Effector memory CD4-positive, alpha-beta T cell (primary cell): ENCODE measurements at places on chromosomes 5 and 9.

- DNase-seq = no peak
These were observed 43.3 kb upstream of the CEP72 start for GRCh38 chr5:568809-569208.

DNA sequence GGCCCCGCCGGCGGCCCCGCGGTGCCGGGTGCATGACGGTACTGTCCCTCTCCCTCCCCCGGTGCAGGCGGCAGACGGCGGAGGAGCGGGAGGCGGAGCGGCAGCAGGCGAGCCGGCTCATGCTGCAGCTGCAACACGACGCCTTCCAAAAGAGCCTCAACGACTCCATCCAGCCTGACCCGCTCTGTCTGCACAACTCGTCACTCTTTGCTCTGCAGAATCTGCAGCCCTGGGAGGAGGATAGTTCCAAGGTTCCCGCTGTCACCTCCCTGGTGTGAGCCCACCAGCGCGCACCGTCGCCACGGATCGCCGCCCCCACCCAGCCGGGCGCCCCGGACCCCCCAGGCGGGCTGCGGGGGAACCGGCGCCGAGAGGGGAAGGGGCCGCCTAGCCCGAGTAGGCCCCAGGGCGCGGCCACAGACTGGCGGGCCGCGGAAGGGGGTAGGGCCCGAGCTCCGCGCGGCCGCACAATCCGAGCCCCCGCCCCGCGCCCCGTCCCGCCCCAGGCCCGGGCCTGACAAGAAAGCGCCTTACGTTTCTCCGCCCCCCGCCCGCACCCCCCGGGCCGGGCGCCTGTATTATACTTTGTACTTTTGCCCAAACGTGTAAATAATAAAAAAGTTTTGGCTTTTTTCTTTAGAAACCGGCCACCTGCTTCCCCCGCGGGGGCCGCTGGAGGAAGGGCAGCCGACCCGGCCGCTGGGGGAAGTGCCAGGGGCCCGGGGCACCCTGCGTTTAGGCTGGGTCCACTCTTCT is 2.5 kb downstream of the TLX3 start:
- no peak for DNase-seq

GRCh38 chr5:95935553-95936100 is 26.0 kb downstream of the ELL2 start:
- DNase-seq = no peak

DNA sequence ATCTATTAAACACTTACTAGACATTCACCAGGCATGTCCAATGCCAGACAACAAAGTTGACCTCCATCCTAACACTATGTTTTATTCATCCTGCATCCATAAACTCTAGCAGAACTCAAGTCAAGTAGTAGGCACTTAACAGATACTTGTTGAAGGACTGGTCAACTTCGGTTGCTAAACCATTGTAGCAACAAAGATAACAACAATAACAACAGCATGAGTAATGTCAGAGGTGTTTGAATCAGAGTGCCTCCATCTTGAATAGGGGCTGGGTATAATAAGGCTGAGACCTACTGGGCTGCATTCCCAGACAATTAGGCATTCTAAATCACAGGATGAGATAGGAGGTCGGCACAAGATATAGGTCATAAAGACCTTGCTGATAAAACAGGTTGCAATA is 180.5 kb upstream of the ZNF462 start:
- no peak for DNase-seq

DNA sequence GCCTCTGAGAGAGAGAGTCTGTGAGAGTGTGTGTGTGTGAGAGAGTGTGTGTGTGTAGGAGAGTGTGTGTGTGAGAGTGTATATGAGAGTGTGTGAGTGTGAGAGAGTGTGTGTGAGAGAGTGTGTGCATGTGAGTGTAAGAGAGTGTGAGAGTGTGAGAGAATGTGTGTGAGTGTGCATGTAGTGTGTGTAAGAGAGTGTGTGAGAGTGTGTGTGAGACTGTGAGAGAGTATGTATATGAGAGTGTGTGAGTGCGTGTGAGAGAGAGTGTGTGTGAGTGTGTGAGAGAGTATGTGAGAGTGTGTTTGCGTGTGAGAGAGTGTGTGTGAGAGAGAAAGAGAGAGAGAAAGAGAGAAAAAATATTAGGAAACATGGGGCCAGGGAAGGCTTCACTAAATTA is 588.3 kb upstream of the SGCD start:
- DNase-seq = no peak

DNA sequence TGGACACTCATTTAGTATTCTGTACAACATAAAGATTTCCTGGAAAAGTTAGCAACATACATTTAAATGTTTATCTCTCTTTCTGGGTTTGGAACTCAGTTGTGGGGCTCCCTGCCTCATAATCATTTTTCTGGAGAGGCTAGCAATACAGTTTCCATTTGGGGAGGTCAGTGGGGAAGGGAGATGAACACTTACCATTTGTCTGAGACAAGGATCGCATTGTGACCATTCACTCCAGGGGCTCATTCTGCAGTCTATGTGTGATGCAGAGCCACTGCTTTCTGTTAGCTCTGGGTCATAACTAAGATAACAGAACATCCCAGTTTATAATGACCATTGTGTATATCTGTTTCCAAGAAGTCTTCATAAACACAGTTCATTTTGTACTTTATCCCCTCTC is 22.4 kb downstream of the C9 start:
- no peak for DNase-seq

GRCh38 chr5:107900721-107901120 is 230.0 kb upstream of the EFNA5 start:
- DNase-seq = no peak

- DNase-seq = no peak
These were observed 154.0 kb downstream of the OLFM1 start for GRCh38 chr9:135241381-135242048.

GRCh38 chr9:120330031-120330430 is 249.9 kb downstream of the CDK5RAP2 start:
- no peak for DNase-seq

DNA sequence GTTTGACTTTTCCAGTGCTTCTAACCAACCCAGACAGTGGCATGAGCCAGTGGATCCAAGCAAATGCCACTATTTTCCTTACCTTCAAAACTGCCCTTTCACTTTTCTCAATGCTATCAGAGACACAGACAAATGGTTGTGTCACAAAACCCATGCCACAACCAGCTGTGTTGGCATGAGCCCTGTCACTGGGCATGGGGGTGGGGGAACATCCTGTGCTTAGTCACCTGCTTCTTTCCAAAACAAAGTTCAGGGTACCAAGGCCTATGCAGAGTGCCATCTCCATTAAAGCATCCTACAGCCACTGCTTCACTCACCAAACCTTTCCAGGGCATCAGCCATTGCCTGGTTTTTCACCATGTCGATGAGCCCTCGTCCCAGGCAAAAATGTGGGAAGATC is 30.1 kb downstream of the NIPSNAP3B start:
- no peak for DNase-seq

DNA sequence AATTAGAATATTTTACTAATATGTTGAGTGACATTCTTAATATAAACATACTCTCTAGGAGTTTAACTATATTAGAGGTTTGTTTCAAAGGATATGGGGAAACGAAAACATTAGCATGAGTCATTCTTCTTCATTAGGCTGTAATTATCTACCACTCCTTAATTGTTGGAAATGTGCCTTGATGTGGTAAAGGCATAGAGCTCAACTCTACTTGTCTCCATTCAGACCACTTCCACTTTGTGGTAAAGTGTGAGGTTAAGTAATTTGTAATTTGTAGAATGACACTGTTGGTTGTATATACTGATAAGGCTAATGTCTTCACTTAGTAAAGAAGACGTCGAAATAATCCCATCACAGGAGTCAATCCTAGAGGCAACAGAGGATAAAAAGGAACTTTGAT is 58.1 kb downstream of the HAPLN1 start:
- no peak for DNase-seq

DNA sequence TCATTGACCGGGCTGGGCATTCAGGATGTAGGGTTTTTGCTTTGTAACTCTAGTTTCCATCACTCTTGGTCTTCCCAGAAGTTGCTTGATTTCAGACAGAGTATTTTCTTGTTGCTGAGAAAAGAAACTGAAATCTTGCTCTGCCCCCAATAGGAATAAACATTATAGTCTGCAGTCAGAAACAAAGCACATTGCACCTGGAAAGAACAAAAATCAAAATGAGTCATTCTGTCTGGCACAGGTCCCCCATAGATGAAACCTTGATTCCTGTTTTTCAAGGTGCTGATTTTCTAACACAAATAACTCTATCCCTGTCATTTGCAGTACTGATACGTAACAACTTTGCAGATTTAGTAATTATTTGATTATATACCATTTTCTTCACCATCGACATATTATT is 232.1 kb downstream of the FBXO4 start:
- no peak for DNase-seq

DNA sequence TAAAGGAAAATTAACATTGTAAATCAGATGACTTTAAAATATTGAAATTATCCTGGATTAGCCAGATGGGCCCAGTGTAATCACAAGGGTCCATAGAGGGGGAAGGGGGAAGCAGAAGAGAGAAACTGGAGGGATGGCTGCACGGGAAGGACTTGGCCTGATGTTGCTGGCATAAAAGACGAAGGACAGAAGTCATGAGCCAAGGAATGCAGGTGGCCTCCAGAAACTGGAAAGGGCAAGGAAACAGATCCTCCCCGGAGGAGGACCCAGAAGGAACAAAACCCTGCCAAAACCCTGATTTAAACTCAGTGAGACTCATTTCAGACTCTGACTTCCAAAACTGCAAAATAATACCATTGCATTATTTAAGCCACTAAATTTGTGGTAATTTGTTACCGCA is 100.2 kb downstream of the ADAMTS2 start:
- no peak for DNase-seq

DNA sequence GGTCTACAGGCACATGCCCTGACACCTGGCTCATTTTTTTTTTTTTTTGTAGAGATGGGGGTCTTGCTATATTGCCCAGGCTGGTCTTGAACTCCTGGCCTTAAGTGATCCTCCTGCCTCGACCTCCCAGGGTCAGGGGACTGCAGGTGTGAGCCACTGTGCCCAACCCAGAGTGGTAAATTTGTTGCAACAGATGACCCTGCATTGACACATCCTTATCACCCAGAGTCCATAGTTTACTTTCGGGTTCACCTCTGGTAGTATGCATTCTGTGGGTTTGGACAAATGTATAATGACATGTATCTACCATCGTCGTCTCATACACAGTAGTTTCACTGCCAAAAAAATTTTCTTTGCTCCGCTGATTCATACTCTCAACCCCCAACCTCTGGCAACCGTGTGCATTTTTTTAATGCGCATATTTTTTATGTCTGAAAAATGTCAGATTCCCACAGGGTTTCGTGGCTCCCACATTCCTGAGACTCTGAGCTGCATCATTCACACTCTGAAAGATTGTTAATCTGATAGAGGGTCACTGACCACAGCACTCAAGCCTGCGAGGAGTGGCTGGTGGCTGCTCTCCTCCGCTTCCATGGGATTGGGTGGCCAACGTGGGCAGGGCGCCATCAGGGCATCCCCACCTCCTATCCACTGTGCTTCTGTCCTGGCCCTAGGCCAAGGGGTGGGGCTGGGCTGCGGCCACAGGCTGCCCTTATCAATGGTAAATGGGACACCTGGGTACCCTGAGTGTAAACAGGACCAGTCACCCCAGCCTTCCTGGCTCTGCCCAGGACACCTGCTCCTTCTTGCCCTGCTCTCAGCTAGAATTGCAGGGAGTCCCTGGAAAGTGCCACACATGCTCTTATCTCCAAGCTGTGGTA is 9.6 kb downstream of the NDST1 start:
- no peak for DNase-seq
